Stimulated activated CD8-positive, alpha-beta memory T cell treated with anti-CD3 and anti-CD28 coated beads, Interleukin-4, amount 100 ng/mL, for 1 hour (primary cell): ENCODE measurements at places on chromosomes 4 and X.
A peak's percentile ranks its signal among the peaks of the same experiment; 100 is the strongest.

GRCh38 chr4:9845791-9846493 lies 64.5 kb downstream of the DRD5 start:
- DNase-seq = no peak

- no peak for DNase-seq
Measured at GRCh38 chr4:121749225-121749624, 15.7 kb downstream of the SMIM43 start.

DNA sequence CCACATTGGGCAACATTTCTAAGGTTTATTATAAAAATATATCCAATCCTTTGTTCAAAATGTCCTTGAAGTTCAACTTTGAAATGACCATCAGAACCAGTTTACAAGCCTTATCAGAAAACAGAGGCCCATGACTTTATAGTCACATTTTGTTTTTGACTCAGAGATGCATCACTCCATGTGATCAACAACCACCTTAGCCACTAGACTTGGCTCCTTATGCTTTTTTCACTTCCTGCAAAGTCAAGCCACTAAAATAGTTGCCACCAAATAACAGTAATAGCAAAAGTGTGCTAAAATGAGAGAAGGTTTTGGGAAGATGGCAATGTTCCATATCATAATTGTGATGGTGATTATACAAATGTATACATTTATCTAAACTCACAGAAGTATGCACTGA lies 181.7 kb downstream of the MAML3 start:
- no peak for DNase-seq

- DNase-seq = no peak
Measured at GRCh38 chrX:130253916-130254315, 14.8 kb downstream of the ZNF280C start.

- DNase-seq = no peak
Measured at GRCh38 chr4:171484681-171485080, 328.5 kb upstream of the GALNTL6 start.

GRCh38 chr4:7863911-7864681 lies 75.6 kb downstream of the AFAP1 start:
- DNase-seq = no peak

- no peak for DNase-seq
Measured at GRCh38 chr4:12186526-12186925, 757.8 kb upstream of the HS3ST1 start.

DNA sequence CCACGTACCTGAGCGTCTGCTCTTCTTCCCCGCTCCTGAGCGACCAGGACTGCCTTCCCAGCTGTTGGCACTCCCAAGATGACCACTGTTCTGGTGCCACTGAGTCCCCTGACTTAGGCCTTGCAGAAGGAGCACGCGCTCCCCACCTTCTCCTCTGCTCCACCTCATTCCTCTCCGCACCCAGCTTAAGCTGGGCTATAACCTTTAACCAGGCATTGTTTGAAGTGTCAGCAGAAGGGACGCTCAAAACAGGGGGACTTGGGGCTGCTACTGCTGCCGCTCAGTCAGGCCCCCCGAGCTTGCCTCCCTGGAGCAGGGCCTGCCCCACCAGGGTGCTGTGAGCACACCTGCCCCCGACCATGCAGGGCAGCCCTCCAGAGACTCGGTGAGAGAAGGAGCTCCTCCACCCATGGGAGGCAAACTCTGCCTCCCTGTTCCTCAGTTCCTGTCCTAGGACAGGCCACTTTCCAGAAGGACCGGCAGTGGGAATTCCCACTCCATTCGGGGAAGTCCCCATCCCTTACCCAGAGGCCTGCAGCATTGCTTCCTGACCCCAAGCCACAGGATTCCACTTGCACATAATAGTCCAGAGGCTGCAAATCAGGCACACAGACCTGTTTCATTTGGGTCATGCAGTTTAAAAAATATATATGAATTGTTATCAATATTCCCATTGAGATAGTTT lies 99.7 kb upstream of the ENPP6 start:
- no peak for DNase-seq

DNA sequence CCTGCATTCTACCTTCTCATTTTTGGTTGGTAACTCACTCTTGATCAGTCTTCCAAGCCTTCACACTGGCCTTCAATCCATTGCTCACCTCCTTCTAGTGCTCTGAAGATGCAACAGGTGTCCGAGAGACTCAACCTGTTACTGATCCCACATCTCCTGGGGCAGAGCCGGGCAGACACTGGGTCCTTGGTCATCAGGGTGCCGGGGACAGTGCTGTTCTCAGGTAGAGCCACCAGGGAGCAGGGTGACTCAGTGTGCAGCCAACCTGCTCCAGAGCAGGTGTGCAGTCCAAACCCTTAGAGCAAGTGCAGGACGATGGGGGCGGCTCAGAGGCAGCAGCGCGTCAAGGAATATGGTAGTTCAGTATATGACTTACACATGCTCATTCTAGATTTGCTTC lies 188.4 kb downstream of the DHX15 start:
- DNase-seq = no peak

DNA sequence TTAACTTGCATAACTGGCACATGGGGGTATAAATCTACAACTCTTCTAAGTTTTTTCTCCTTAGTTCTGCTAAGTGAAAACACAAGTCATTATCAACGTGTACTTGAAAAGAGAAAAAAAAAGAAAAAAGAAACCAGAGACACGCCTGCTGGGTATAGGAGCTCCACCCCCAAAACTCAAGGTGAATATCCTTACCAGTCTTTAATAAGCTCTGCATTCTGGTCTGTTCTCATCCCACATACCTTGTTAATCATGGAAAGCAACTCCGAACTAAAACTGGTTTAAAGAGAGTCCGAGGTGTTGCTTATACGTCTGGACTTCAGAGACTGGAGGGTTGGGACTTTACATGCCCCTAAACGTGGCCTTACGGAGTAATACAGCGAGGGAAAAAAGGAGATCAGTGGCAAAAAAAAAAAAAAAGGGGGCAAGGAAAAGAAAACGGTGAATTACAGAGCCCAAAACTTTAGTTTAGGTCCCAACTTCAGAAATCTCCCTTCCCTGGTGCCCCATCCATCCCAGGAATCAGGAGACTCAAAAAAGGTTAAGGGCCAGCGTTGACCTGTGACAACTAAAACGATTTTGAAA lies 1.0 kb downstream of the PGRMC2 start:
- no peak for DNase-seq

- DNase-seq = no peak
Measured at GRCh38 chrX:44585866-44586265, 43.2 kb upstream of the FUNDC1 start.

DNA sequence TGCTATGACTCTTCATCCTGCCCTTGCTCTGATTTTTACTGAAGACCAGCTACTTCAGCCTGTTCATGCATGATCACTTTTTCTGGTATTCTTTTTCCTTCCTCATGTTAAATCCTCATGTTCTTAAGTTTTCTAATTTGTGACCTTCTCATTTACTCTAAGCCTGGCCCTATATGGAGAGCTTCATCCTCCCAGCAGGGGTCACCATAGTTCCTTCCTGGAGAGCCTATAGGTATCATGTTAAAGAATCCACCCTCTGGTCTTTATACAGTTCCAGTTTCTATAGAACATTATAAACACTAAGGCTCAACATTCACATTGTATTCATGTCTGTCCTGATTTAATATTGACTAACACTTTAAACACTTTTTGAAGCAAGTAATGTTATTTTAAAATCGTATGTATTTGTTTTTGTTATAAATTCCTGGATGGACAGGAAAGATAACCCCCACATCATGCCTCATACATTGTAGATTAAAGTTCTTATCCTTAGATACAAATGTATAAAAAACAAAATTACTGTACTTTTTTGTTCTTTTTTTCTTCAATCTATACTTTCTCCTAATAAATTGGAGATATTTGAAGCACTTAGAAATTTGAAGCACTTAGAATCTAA lies 53.8 kb upstream of the OTUD4 start:
- peak; percentile 22 for DNase-seq

DNA sequence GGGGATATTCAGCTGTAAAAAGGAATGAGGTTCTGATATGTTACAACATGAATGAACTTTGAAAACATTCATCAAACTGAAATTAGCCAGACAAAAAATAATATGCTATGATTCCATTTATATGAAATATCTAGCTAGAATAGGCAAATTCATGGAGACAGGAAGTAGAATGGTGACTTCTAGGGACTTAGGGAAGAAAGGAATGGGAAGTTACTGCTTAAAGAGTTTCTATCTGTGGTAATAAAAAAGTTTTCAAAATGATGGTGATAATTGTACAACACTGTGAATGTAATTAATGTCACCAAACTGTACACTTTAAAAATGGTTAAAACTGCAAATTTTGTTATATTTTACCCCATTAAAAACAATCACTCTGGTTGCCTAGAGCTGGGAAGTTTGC lies 30.2 kb downstream of the SMIM14 start:
- no peak for DNase-seq

DNA sequence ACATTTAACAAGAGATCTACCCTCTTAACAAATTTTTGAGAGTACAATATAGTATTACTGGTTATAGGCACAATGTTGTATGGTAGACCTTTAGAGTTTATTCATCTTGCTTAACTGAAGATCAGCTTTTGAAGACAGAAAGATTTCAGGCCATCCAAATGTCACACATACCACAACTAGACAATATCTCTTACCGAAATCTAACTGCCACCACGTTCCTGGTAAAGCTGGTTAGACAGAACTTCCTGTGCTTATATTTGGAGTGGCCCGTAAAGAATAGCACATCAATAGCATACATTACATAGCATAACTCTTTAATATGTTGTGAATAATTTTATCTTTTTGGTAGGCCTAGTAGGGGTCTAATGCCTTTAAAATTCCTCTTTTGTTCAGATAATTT lies 29.8 kb upstream of the ARHGEF6 start:
- no peak for DNase-seq

- DNase-seq = no peak
Measured at GRCh38 chrX:103811858-103812257, 20.2 kb downstream of the RAB9B start.

DNA sequence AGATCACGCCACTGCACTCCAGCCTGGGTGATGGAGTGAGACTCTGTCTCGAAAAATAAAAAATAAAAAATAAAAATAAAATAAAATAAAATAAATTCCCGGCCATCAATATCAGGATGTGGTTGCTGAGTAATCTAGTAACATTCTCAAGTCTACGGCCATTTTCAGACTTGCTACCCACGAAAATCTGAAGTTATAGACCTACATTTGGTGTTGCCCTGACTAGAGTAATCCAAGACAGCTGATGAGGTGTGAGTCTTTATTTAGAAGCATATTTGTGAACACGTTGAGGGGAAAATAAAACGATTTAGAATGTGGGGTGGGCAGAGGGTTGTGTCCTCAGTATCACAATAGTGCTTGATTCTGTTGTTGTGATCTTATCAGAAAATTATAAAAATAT lies 130.2 kb upstream of the MID1 start:
- no peak for DNase-seq

DNA sequence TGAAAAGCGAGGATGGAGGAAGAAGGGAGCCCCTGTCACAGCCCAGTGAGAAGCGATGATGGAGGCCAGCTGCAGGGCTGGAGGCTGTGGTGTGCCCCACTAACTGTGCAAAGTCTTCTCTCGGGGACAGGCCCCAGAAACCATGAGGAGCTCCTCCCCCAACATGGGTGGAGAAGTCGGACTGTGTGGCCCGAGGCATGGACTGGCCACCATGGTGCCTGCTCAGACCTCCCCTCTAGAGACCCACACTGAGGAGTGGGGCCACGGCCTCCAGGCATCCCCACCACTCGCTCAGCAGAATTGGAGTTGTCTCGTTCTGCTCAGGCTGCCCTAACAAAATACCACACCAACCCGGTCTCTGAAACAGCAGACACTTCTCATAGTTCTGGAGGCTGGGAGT lies 12.2 kb upstream of the PDE6B start:
- no peak for DNase-seq
